ENCODE measurements at places on chromosomes 1 and 21. TPM values are rescaled to one million over a fixed set of nuclear protein-coding genes. Genes with fewer than 3 reads are reported as not detected.
A peak's percentile ranks its signal among the peaks of the same experiment; 100 is the strongest.

TIAM1 gene
- total RNA-seq, result 96.7 TPM

DNA sequence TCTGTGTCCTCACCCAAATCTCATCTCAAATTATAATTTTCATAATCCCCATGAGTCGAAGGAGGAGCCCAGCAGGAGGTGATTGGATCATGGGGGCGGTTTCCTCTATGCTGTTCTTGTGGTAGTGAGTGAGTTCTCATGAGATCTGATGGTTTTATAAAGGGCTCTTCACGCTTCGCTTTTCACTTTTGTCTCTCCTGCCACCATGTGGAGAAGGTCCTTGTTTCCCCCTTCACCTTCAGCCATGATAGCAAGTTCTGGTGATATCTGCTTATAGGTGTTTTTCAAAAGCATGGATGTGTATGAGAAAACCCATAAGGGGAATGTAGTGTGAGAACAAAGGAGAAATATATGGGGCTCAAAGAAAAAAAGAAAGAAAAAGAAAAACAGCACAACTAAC lies 405.9 kb upstream of the RGS18 start:
- ATAC-seq, result no peak

PLPPR4 gene
- 0.20 TPM for total RNA-seq

- ATAC-seq, result no peak
Measured at GRCh38 chr1:85867189-85867588, 159.0 kb upstream of the ZNHIT6 start.

DNA sequence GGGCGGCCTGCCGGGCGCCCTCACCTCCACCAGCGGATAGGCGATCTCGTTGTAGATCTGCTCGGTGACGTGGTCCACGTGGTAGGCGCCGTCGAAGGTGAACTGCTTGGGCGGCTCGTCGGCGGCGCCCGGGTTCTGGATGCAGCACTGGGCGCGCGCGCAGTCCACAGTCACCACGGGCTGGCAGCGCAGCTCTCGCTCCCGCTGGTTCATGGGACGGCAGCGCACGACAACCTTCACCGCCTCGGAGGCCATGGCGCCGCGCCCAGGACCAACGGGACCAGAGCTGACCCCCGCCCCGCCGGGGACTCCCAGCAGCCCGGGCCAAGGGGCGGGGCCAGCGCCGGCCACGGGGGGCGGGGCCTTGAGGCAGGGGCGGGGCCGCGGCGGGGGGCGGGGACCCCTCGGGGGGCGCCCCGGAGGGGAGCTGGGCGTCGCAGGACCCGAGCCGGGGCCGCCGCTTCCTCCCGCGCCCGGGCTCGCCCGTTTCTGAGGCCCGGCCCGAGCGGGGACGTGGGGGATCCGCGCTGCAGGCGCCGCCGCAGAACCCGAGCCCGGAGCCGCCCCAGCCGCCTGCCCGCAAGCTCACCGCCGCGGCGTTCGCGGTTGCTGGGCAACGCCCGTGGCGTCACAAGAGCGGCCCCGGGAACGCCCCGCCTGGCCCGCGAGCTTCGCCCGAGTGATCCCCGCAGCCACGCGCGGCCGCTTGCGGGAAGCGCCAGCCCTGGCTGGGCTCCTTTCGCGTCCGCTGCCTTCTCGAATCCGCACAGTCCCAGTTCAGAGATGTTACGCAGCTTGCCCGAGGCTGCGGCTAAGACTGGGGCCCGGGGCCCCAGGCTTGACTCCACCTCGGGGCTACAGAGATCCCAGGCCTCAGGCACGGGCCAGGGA lies at the start of gene KIF17:
Gene KIF17, minus strand, starts transcription at position 556 of the 891 bp plus-strand sequence. Its CDS starts 301 bp downstream, at position 255.
- ATAC-seq, result peak; percentile 75

TNNT2 gene
- total RNA-seq, result 3.9 TPM

GRCh38 chr1:2791027-2791760 lies 10.3 kb downstream of the TTC34 start:
- no peak for ATAC-seq

- ATAC-seq, result peak; percentile 85
Measured at GRCh38 chr21:25895565-25896205, 160.9 kb downstream of the GABPA start.

GRCh38 chr1:234518876-234519275 lies 39.9 kb upstream of the TARBP1 start:
- ATAC-seq, result no peak

- no peak for ATAC-seq
Measured at GRCh38 chr1:46793126-46793525, 5.7 kb upstream of the CYP4B1 start.

INSRR gene
- total RNA-seq, result not detected

GJB4 gene
- total RNA-seq, result 1.4 TPM

- ATAC-seq, result peak; percentile 39
Measured at GRCh38 chr1:147771226-147772125, 11.1 kb upstream of the GJA5 start.

TRIM62 gene
- 3.9 TPM for total RNA-seq

- no peak for ATAC-seq
Measured at GRCh38 chr1:40256401-40257084, 1.5 kb upstream of the ZMPSTE24 start.

TMEM82 gene
- total RNA-seq, result not detected

ANGPTL1 gene
- 4.1 TPM for total RNA-seq

All from esophagus mucosa (tissue), 1 donor.